Stimulated activated memory B cell treated with anti-CD40 and anti-IgM and Interleukin-4, amounts not matched to agents 10 μg/mL and 1 μg/mL and 100 μg/mL, for 72 hours (primary cell): ENCODE measurements at places on chromosomes 2 and 18.

- ATAC-seq = no peak
These were observed 3.4 kb upstream of the CCDC88A start for GRCh38 chr2:55422876-55423665.

GRCh38 chr2:166419616-166419934, 43.8 kb upstream of the SCN9A start:
- ATAC-seq = no peak

GRCh38 chr18:78771496-78772359, 207.9 kb upstream of the SALL3 start:
- ATAC-seq = no peak

GRCh38 chr2:103815731-103816130, 1038.2 kb upstream of the POU3F3 start:
- ATAC-seq = no peak

DNA sequence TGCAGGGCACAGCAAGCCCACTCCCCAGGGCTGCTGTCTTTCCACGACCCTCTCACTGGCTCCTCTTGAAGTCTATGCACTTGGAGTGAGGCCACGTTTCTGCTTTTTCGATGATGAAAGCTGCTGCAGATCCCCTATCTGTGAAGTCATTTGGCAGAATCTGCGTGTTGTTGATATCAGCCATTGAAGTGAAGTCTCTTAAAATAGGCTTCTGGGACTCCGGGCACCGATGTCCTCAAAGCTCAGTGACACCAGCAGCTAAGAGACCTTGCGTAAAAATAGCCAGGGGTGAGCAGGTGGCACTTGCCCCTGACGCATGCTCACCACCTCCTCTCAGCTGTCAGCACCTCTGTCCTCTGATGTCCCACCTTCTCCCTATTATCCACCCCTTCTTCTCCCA, 89.4 kb upstream of the FHL2 start:
- no peak for ATAC-seq

GRCh38 chr2:175737722-175738361, 264.2 kb downstream of the LNPK start:
- no peak for ATAC-seq

DNA sequence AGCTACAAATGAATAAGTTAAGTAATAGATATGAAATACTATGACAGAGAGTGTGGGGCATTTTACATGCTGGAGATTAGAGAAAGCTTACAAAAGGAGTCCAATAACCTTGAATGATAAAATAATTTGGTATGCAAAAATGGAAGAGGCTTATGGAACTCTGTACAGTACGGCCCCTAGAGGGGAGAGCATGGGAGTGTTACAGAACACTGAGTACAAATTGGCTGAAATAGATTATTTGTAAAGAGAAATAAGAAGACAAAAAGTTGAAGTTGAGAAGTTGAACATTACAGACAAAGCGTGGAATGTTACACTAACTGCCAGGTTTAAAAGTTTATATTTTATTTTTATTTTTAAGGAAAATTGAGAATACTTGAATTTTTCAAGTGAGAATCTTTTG, 192.1 kb upstream of the DOK6 start:
- ATAC-seq = no peak

DNA sequence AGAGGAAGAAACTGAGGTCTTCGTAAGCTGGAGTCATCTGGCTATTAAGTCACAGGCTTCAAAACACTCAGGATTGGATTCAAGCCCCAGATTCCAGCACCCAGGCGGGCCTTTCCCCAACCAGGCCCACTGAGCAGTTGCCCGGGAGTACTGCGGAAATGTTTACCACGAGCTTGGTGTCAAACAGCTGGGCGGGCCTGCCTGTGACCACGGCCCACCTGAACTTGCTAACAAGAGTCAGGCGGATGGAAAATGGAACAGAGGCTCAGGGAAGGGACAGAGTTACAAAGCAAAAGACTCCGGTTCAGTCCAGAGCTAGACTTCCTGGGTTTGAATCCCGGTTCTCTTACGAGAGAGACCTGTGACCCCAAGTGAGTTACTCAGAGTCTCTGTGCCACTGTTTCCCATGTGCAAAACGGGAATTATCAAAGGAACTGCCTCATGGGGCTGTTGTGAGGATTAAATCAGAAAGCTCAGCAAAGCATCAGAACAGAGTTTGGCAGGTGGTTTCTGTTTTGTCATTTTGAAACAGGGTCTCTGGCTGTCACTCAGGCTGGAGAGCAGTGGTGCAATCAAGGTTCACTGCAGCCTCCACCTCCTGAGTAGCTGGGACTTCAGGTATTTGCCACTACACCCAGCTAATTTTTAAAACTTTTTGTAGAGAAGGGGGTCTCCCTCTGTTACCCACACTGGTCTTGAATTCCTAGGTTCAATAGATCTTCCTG, 49.0 kb upstream of the TFCP2L1 start:
- ATAC-seq = no peak

- ATAC-seq = no peak
These were observed 12.9 kb upstream of the IKZF2 start for GRCh38 chr2:213164263-213164662.

DNA sequence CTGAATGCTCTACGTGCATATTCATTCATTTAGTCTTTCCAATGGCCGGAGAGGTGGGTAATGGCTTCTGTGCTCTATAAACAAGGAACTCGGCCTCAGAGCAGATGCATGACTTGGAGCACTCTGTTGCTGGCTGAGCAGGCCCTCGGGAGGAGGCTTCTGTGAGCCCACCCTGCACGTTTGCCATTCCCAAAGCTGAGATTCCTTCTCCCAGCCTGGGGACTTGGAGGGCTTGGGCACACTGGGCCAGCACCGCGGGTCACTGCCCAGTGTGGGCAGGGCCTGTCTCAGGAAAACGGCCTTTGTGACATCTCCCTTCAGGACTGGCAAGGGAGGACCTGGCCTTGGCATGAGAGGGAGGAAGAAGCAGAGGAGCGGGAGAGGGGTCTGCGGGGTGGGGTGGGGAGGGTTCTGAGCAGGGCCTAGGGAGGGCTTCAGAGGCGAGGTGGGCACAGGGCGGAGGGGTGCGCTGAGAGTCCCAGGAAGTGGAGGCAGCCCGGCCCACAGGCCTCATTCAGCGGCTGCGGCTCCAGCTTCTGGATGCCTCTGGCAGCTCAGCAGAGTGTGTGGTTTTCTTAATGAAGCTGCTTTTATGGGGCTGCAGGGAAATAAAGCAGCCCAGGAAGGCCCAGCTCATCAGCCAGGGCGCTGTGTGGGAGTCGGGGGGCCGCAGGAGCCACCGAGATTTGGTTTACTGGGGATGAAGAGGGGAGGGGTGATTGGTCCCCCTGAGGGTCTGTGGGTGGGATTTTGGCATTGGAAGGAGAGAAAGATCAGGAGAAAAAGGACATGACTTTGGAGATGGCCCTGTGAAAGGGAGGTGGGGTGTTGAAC, 51.7 kb upstream of the OTOF start:
- no peak for ATAC-seq

GRCh38 chr2:107008843-107009242, 122.9 kb upstream of the ST6GAL2 start:
- ATAC-seq = no peak

DNA sequence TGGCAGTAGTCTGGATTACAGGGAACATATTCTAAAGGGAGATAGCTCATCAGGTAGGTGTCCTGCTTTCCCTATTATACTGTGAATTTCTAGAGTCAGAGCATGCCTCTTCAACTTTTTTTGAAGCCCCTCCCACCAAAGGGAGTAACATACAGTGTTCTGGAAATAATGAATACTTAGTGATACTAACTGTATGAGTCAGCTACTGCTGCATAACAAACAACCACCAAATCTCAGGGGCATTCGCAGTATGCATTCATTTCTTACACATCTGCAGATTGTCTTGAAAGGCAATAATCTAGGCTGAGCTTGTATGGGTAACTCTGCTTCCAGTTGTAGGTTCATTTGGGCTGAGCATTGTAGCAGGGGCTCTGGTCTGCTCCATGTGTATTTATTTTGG, 409.7 kb upstream of the SPRED2 start:
- no peak for ATAC-seq

DNA sequence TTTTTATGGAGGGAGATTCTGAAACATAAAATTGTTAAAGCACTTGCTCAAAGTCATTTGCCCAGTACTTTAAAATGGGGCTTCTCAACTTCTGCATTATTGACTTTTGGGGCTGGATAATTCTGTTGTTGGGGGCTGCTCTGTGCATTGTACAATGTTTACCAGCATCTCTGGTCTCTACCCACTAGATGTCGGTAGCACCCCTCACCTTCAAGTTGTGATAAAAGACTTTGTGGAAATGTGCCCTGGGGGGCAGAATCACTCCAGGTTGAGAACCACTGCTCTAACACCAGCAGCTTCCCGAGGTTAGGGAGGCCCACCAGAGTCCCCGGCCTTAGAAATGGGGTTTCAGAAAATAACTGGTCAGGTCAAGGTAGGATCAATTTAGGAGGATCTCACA, 26.8 kb upstream of the CUL3 start:
- no peak for ATAC-seq

- ATAC-seq = peak; percentile 50
These were observed 202.4 kb downstream of the ARL6IP6 start for GRCh38 chr2:152920846-152921245.

DNA sequence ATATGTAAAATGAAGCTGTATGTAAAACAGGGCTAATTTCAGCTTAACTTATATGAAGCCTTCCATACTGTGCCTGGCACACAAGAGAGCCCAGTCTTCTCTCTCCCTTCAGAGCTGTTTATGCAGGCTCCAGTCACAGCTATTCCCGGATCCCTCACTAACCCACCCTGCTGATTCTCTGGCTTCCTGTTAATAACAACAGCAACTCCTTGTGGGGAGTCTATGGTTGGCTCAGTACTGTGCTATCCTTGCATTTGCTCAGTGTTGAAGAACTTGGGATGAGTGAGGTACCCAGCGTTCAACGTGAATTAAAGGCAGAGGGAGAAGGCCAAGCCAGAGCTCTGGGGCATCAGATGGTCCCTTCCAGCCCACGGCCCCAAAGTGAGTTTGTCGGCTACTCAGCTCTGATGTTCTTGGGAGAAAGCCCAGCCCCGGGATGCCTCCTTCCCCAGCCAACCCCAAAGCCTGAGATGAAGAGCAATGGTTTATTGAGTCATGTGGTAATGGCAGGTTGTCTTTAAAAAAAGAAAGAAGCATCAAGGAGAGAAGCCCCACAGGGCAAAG, 43.2 kb downstream of the PSD4 start:
- no peak for ATAC-seq

DNA sequence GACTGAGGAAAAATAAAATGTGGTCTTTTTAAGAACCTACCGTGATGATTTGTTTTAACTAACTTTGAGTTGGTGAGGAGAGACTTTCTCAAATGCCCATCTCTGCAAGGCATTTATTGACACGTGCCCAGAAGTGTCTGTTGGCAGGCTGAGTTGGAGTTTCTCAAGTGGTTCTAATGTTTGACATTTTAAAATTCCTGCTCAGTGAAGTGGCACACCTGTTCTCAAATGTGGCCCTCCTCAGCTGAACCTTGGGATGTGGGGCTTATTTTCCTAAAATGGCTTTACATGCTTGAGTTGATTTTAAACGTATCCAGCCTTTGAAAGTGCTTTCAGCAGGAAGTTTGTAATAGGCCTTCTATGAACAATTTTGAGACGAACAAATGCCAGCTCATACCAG, 876 bp upstream of the CAVIN2 start:
- no peak for ATAC-seq

GRCh38 chr2:12731701-12732280, 15.1 kb downstream of the TRIB2 start:
- ATAC-seq = no peak

- ATAC-seq = no peak
These were observed 76.1 kb downstream of the CABYR start for GRCh38 chr18:24214913-24215312.

- ATAC-seq = no peak
These were observed 122.5 kb downstream of the RDH14 start for GRCh38 chr2:18437909-18438308.

DNA sequence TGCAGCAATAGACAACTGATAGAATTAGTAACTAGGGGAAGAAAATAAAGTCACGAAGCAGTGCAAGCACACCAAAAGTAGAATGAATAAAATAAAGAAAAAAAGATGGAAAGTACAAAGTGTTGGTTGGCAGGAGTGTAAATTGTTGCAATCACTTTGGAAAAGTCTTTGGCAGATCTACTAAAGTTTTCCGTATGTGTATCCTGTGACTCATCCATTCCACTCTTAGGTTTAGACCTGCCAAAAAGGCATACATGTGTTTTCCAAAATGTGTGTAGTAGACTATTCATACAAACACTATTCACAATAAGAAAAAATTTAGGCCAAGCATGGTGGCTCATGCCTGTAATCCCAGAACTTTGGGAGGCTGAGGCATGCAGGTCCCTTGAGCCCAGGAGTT, 282.1 kb upstream of the FSIP2 start:
- no peak for ATAC-seq

GRCh38 chr2:235551965-235552364, 58.1 kb downstream of the AGAP1 start:
- no peak for ATAC-seq

GRCh38 chr2:132875193-132875592, 205.2 kb upstream of the LYPD1 start:
- peak; percentile 14 for ATAC-seq

DNA sequence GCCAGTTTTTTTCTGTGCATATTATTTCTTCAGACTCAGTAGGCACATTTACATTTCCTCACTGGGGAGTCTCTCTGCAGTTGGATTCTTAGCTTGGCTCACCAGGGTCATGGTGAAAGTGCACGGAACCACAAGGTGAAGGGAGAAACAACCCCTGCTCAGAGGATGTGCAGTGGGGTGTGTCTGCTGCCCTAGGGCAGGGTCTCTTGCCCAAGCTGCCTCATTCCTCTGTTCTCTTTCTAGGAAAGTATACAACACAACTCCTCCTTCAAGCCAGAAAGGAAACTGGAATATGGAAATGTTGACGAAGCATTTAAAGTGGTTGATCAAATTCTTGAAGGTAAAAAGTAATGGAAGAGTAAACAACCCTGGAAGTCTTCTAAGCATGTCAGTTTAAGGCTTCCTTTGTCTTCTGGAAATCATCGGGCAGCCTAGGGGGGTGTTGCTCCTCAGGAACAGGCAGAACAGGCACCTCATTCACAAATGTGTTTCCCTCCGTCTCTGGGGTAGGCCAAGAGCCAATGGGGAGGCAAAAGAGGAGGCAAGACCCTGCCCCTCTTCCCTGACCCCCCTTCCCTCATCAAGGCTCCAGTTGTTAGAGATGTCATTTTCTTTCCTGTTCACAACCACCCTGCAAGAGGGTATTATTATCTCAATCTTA, 41.4 kb downstream of the AOX1 start:
- ATAC-seq = no peak

DNA sequence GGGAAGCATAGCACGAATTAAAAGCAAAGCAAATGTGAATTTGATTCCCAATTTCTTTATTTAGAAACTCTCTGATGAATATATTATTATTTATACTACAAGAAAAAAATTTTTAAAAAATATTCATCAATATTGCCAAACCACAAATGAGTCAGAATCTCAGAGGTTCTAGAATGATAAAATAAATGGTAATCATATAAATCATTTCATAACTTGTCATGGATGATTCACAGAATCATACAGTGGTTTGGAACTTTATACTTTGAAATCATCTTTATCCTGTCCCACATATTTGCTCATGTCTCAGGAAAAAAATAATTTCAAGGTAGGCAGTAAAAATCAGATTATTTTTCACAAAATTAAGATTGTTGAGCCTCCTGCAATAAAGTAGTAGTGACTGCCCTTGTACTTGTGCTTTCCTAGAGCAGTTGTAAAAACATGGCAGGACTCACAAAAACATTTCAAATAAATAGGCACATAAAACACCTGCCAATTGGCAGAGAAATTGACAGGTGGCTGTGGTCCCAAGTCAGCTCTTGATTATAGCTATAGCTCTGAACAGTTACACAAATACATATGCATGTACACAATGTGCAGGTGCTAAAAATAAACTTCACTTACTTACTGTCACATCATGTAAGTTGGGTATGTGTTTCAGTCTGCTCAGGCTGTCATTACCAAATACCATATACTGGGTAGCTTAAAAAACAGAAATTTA, 273.9 kb upstream of the SESTD1 start:
- ATAC-seq = no peak
